ENCODE measurements at places on chromosomes 4 and X. TPM values are rescaled to one million over a fixed set of nuclear protein-coding genes. Genes with fewer than 3 reads are reported as not detected.

- DNase-seq = no peak
These were observed 128.0 kb downstream of the ARHGEF9 start for GRCh38 chrX:63656871-63657580.

- no peak for DNase-seq
These were observed 79.2 kb upstream of the UGT8 start for GRCh38 chr4:114519368-114519767.

DNA sequence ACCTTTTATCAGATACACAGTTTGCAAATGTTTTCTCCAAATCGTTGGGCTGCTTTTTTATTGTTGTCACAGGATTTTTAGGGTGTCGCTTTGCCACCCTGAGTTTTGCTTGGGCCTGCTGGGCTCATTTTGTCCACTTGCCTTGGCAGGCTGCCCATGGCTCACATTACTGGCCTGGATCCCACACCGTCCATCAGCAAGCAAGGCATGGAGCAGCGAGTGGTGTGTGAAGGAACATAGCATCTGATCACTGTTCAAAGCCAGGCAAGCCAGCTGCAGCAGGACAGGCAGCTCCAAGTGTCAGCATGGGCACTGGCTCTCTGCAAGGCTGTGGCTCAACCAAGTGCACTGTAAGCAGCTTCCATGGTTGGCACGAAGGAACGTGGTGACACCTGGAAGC lies 261.4 kb upstream of the TECRL start:
- no peak for DNase-seq

GRCh38 chr4:126779001-126779400 lies 853.8 kb upstream of the INTU start:
- DNase-seq = no peak

DNA sequence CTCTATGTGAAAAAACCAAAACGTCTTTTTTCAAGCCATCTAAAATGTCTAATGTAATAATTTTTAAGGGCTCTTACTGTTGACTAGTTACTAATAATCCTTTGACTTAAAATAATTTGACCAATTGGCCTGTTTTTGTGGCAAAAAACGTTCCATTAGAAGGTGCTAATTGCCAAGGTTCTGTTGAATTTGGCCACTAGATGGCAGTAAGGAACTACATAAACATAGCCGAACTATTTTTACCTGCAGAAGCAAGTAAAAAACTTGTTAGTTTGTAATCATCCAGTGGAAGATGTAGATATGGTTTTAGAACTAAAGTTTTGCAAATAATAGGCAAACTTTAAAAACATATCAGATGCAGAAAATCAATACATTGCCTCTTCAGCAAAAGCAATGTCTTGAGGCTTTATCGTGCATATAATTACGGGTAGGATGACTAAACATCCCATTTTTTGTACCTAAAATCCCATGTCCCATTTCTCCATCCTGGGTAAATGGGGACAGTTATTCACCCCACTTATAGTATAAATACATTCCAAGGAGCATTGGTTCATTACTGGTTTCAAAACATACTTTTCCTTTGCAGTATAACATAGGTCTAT lies 57.6 kb downstream of the PROM1 start:
- DNase-seq = no peak

GRCh38 chr4:89836031-89836745 lies 773 bp downstream of the SNCA start:
- DNase-seq = no peak

The PAGE1 gene
- not detected for total RNA-seq

The TLR10 gene
- total RNA-seq = 0.42 TPM

The GUCY1A1 gene
- 12.7 TPM for total RNA-seq
